ENCODE measurements at places on chromosomes 2 and 18.

- DNase-seq: no peak
Observed at GRCh38 chr2:159617646-159618045, 1.3 kb upstream of the BAZ2B start.

DNA sequence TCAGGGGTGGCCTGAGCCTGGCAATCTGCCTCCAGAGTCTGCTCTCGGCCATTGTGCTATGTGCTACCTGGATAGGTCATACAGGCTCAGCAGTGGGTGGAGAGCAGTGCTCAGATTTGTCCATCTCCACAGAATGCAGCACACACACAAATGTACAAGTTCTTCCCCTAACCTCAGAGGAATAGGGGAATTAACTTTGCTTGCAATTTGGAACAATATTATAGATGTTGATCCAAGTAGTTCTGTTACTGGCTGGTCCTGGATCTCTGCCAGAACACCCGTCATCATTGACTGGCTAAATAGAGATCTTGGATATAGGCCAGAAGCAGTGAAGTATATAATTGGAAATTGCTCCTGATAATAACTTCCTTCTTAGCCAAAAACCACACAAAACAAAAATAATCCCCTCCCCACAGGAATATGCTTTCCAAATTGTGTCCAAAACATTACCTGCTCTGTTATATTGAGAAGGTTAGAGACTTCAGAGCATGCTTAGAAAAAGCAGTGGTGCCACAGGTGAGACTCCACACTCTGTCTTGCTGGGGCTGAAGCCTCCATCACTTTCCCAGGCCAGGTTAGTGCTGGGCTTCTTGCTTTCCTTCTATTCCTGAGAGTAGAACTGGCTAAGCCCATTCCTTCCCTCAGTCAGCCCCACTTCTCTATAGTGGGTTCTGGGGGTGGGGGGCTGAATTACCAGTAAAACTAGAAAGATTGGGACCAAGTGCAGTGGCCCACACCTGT, 38.8 kb downstream of the NCAPH start:
- no peak for DNase-seq

DNA sequence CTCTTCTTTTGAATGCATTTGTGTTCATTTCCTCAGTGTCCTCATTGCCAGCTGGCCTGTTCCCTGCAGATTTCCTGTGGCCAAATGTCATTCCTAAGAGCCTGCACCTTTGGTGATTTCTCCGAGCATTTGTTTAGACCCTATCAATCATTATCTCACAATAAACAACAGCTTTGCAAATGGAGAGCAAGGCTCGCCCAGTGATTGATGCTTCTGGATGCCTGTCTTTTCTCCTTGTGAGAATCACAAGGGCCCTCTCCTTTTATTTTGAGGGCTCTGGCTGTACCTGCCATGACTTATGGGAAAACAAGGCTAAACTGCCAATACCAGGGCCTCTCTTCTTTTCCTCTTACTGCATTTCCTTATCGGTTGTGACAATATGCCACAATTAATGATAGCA, 1454.4 kb upstream of the CELF4 start:
- DNase-seq: no peak

DNA sequence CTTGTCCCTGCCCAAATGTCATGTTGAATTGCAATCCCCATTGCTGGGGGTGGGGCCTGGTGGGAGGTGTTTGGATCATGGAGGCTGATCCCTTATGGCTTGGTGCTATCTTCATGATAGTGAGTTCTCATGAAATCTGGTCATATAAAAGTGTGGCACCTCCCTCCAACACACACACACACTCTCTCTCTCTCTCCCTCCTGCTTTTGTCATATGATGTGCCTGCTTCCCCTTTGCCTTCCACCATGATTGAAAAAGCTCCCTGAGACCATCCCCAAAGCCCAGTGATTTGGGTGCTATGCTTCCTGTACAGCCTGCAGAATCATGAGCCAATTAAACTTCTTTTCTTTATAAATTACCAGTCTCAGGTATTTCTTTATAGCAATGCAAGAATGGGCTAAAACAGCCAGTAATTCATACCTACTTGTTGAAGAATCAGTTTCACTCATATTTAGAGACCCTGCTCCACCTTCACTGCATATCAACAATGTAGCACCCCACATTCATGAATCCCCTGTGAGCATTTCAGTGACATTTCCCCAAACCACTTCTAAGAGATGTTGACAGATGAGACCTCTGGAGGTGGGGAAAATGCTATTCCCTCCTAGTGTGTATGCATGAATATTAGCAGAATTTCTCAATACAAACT, 54.8 kb upstream of the STK17B start:
- no peak for DNase-seq

- no peak for DNase-seq
Observed at GRCh38 chr2:170292415-170292814, 114.5 kb downstream of the MYO3B start.

DNA sequence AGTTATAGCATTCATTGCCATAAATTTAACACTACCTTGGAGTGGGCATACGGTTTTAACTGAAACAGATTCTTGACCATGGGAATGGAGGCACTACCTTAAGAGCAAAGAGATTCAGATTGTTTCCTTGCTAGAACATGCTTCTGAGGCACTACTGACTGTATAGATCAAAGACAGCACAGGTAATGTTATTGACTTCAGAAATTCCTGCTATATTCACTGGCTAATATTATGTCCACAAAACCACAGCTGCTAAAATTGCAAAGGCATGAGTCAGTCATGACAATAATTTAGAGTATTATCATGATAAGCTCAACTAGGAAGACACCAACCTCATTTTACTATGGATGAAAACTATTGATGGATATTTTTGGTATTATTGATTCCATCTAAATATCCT, 39.4 kb downstream of the SLC8A1 start:
- DNase-seq: no peak

Data from activated T-helper 1 cell treated with anti-CD3 and anti-CD28 coated beads, Interleukin-2, amount 50 U/mL, for 16 hours (primary cell).